ENCODE measurements at places on chromosomes 2 and 18.

DNA sequence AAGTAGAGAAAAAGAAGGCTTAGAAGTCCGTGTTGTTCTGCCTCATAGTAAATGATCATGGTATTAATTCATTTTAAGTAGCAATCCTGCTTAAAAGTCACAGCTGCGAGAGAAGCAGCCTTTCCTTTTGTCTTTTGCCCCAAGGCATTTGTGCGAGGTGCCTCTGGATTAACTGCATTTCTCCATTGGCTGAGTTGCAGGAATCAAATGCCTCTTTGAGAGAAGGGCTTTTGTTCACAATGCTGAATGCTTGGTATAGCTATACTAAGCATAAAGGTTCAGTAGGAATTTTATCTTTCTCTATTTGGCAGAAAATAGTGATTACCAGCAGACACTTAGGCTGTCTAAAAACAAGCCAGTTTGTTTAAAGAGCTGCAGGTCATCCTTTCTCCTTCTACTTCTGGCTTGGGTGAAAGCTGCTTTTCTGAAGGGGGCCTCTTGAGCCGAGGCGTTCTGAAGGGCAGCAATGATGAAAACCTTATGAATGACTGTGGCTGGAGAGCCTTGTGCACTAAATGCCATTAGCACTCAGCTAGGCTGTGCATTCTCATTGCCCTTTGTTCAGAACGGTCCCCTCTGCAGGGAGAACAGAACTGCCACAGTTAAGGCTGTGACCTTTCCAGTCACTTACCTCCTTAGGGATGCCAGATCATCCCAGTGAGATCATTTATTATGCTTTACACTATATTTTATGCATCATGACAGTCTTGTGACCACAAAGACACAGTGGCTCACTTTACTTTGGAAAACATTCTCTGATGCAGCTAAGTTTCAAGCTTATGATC, 68.8 kb upstream of the TMEM87B start:
- no peak for DNase-seq

- no peak for DNase-seq
These were observed 566.4 kb downstream of the TNS1 start for GRCh38 chr2:217436386-217436785.

- no peak for DNase-seq
These were observed 6.6 kb upstream of the NTSR2 start for GRCh38 chr2:11676640-11677039.

DNA sequence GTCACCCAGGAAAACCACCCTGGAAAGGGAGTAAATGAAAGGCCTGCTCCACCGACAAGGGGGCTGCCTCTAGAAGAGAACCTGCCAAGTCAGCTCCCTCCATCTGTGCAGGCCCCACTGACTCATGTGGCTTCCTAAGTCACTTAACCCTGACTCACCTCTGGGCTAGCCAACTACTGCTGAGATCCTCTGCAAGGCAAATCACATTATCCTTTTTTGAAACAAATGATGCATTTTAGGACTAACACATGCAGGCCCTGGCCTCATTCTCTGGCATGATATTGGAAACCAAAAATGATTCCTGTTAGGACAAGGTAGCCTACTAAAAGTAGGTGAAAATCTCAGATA, 474.6 kb downstream of the EPHA4 start:
- DNase-seq = no peak

- DNase-seq = no peak
These were observed 139.4 kb upstream of the GPC1 start for GRCh38 chr2:240296104-240296406.

GRCh38 chr2:216799873-216800431, 59.9 kb downstream of the TNP1 start:
- no peak for DNase-seq

DNA sequence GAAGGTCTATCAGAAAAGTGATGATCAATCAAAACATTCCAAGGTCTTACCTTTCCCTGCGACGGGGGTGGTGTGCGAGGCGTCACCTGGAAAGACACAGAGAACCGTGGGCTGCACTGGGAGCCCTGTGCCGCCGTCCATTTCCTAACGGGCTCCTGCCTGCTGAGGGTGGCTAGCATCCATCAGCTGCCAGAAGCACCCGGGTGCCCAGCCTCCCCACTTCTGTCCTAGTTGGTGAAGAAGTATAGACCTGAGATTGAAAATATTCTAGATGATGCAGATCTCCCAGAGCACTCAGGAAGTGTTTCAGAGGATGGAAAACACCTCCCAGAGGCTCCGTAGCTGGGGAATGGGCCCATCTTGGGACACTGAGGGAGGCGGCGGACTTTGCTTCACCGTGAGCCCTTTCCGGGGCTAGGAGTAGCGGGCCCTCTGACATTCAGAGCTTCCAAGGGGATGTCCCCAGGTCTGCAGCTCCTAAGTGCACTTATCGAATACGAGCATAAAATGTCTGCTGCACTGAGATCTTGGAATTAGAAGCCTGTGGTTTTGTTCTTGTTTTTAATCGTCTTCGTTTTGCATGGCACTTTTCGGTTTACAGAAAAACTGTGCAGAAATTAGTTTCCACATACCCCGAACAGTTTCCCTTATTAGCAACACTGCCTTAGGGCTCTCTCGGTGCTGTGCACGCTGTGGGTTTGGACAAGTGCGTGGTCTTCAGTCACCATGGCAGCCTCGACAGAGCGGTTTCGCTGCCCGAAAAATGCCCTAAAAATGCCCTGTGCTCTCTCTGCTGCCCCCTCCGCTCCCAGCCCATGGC, 143.5 kb downstream of the MBP start:
- no peak for DNase-seq

- no peak for DNase-seq
These were observed 259.3 kb downstream of the PTGR3 start for GRCh38 chr18:74949611-74950010.

DNA sequence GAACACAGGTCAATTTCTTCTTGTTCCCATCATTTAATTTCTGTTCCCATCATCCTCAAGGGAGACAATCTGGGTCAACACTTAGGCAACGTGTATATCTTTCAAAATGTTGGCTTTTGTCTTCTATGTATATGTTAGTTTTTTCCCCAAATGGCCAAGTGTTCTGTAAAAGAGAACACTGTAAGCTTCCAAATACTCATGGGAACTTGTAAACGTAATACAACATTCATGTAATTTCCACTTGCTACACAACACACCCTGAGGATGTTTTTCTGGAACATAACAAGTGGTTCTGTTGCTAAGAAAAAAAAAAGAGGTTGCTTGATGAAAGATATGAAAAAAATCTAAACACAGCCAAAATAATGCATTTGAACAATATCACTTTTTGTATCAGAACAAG, 149.1 kb downstream of the ATAD2B start:
- DNase-seq = no peak

- no peak for DNase-seq
These were observed 14.3 kb upstream of the ANKRD53 start for GRCh38 chr2:70964133-70964532.

DNA sequence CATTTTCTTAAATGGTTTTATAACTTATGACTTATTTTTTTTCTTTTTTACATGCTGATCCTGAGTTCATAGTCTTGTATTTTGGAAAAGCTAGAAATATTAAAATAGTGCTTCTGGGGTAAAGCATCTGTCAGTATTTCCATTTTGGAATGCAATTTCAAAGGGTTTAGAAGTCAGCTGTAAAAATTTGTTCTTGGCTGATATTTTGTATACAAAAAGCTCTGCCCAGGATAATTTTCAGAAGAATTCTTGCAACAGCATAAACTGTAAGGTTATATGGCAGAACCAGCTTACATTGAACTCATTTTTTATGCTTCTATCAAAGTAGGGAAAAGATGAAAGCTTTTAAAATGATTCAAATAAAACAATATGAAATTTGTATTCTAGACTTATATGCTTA, 97.4 kb downstream of the DIS3L2 start:
- no peak for DNase-seq

- no peak for DNase-seq
These were observed 68.8 kb upstream of the TACR1 start for GRCh38 chr2:75268112-75268511.

- DNase-seq = no peak
These were observed 254.4 kb downstream of the ERBB4 start for GRCh38 chr2:212284166-212284565.

GRCh38 chr2:120935339-120936313, 200.0 kb downstream of the GLI2 start:
- no peak for DNase-seq

- DNase-seq = no peak
These were observed 579 bp downstream of the LOXL3 start for GRCh38 chr2:74552914-74553811.

GRCh38 chr2:162888652-162889051, 50.1 kb upstream of the KCNH7 start:
- no peak for DNase-seq

- no peak for DNase-seq
These were observed 90.8 kb downstream of the GAREM1 start for GRCh38 chr18:32379891-32380290.

- no peak for DNase-seq
These were observed 10.8 kb downstream of the DAPL1 start for GRCh38 chr2:158805936-158806335.

- DNase-seq = no peak
These were observed 2.4 kb upstream of the STK11IP start for GRCh38 chr2:219595256-219595655.

DNA sequence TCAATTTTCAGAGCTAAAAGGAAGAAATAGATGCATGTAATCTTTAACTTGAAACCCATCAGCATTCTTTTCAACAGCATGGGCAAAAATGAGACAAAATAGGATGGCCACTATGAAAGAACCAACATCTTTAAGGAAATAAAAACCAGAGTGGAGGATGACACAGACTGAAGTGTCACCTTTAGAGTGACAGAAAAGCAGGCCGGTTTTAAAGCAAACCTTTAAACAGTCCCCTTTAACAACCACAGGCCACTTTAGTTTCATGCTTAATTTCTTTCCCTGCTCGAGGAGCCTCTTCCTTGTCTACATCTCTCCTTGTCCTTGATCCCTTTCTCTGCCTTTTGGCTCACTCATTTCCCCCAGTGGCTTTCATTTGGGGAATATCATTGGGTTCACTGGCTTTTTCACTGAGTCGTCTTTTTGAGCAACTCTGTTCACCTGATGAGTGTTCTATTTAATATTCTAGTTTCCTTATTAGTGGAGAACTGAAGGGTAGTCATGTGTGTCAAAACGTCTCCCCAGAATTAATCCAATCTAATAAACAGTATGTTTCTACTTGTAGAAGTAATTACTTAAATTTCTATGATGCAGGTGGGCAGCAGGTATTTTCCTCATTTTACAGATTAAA, 72.5 kb downstream of the DOCK10 start:
- DNase-seq = no peak

GRCh38 chr18:40380686-40381439, 1574.2 kb upstream of the PIK3C3 start:
- no peak for DNase-seq

DNA sequence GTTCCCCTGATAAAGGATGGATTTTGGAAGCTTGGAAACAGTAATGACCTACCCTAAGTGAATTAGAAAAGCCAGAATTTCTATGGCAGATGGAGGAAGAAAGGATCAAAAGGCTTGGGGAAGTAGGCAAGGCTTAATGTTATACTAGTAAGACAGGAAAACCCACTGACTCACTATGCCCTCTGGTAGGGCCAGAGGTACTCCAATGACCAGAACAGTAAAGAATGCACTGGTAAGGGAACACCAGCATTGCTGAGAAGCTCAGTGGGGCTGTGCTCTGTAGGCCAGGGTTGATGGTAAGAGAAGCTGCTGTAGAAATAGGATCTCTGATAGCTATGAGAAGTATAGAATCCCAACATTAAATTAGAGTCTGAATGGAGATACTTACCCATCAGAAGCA, 126.4 kb downstream of the GFPT1 start:
- DNase-seq = no peak

DNA sequence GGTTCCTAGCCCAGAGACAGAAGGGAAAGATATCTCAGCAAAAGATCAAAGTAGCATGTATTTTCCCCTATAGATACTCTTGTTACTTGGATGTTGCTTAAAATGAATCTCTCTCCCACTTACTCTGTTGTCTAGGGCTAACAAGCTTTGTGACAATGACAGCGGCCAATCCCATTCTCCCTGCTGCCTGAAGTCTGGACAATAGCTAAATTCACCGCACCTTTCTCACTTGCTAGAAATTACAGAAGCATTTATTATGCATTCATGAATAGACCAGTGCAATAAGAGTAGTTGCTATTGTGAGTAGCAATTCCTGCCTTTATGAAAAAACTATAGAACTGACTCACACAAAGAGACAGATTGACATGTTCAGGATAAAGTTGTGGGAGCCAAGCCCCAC, 42.2 kb upstream of the ZC3H15 start:
- DNase-seq = no peak

GRCh38 chr2:158586491-158586890, 129.7 kb downstream of the PKP4 start:
- DNase-seq = no peak

- no peak for DNase-seq
These were observed 906.6 kb upstream of the CDH2 start for GRCh38 chr18:29083545-29083944.

DNA sequence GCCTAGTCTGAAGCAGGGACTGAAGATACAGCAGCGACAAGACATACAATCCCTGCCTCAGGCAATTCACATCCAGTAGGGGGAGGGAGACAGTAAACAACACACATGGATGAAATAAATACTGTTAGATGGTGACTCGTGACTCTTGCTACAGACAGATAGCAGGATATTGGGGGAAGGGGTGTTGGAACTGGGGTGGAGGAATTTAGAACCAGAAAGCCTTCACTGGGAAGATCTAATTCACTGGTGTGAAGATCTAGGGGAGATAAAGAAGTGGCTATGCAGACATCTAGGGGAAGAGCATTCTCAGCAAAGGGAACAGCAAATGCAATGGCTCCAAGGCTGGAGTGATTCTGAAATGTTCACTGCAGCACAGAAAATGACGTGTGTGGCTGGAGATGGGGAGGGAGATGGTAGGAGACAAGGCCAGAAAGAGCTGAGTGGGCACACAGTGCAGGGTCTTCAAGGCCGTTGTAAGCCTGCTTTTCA, 52.6 kb upstream of the TMEM163 start:
- DNase-seq = no peak

GRCh38 chr2:2919026-2919425, 458.6 kb downstream of the EIPR1 start:
- DNase-seq = no peak

DNA sequence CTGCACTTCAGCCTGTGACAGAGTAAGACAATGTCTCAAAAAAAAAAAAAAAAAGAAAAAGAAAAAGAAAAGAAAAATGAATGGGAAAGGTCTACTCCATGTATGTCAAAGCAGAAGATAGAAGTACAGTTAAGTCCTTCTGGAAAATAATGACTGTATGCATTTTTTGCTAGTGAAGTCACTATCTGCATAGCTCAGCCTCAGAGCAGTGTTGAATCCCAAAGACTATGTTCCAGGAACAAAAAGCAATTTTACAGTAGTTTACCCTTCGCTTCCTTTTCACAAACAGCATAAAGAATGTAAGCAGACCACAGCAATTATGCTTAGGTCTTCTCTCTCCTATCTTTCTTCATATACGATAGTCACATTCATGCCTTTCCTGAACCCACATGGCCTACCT, 497.4 kb downstream of the CMPK2 start:
- no peak for DNase-seq

DNA sequence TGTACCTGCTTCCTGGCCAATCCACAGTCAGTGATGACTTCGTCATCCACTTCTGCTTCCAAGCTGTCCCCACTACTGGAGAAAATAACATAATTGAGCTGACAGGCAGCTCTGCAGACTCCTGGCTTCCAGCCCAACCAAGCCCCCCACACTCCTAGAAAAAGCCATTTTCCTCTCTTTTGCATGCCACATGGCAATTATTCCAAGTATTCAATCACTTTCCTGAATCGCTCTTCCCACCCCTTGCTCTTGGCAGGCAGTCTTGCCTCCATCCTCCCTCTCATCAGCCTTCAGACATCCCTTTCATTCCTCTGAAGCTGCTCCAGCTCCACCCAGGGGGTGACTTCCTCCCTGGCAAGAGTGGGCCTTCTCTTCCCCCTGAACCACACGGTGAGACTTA, 14.3 kb upstream of the ST8SIA5 start:
- no peak for DNase-seq

- DNase-seq = no peak
These were observed 14.2 kb upstream of the FAP start for GRCh38 chr2:162257425-162257824.
